ENCODE measurements at places on chromosomes 6 and 20.

DNA sequence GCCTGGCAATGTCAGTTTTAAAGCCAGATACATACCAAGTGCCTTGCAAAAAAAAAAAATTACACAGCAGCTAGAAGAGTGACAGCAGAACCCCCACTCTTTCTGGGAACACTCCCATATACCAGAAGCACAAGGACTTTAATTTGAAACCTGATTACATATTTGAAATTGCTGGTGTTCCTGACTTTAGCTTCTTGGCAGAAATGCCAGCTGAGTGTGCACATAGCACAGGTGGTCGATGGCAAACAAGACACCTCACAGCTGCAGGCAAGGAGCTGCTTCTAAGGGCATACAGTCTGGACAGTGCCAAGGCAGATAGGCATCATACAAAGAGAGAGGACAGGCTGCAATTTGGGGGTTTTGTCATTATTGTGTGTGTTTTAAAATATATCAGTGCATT is 150.7 kb upstream of the SGK1 start:
- no peak for DNase-seq

DNA sequence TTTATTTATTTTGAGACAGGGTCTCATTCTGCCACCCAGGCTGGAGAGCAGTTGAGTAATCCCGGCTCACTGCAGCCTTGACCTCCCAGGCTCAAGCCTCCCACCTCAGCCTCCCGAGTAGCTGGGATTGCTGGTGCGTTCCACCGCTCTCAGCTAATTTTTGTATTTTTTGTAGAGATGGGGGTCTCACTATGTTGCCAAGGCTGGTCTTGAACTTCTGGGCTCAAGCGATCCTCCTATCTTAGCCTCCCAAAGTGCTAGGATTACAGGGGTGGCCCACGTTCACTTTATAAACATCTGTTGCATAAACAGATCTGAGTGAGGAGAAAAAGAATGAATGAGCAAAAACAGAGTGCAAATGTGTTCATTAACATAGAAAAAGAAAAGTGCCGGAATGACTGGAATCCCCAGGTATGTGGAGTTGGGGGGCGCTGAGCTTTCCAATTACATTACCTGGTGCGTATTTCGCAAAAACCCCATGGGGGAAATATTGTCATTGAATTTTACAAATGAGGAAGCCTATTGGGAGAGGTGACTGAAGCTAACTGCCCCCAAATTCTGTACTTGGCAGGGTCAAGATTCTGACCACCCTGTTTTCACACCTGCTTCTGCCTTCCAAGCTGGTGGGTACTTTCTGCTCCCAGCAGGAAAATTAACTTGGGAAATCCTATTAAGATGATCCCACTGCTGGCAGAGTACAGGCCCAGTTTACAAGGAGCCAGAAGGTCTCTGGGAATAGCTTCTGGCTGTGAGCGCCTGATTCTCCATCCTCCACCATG is 207.7 kb upstream of the JARID2 start:
- no peak for DNase-seq

DNA sequence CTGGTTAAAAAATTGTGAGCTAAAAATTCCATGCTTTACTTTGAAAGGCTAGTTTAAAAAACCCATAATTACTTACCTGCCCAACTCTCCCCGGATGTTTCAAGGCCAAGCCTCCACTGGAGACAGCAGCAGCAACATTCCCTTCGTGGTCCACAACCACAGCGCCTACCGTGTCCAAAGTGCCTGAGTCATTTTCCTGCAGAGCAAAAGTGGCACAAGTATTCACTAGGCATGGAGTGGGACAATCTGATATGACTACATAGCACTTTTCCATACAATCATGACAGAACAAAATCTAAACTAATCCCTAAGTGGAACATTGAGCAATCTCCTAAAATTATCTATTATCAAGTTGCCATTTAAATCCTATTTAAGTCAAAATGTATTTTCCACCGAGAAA is 104.8 kb downstream of the TASP1 start:
- DNase-seq: no peak

GRCh38 chr20:62316331-62317166 is 13.8 kb downstream of the ADRM1 start:
- no peak for DNase-seq

DNA sequence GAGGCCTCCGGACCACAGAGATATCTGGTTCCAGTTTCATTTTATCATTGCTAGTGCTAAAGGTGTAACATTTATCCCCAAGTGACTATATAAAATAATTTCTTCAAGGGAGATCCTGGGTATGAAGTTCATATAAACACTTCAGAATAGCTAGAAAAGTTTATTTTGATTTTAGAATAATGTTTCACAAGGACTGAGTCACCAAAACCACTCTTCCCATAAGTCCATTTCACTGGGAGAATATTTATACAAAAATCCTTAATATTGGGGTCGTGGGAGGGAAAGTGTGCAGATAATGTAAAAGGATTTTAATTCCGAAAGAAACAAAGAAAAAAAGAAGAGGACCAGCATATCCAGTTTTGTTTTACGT is 128.1 kb downstream of the ISM1 start:
- DNase-seq: no peak

DNA sequence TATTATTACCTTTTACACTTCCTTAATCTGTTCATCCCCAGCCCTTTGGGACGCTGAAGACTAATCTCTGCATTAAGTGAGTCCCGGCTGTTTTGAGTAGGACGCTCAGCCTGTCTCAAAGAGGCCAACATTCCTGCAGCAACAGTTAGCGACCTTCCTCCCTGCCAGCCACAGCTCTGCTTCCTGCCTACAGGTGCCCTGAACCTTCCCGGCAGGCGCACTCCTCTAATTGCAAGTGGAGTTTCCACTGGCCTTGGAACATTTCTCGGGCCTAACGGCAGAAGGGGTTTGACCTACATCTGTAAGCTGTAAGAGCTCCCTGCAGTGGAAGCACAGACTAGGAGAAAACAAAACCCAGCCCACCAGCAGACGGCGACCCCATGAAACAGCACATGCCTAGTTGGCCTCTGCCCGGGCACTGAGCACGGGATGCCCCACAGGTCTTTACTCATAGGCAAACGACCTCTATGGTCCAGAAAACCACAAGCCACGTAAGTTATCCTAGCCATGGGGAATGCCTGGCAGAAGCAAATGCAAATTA is 137.9 kb downstream of the DTNBP1 start:
- DNase-seq: no peak

GRCh38 chr20:50523552-50524167 is 13.5 kb downstream of the PTPN1 start:
- DNase-seq: no peak

- no peak for DNase-seq
Observed at GRCh38 chr6:128525406-128525805, 5.0 kb upstream of the PTPRK start.

- DNase-seq: peak; percentile 5
Observed at GRCh38 chr20:58712151-58712791, 19.7 kb downstream of the NPEPL1 start.

DNA sequence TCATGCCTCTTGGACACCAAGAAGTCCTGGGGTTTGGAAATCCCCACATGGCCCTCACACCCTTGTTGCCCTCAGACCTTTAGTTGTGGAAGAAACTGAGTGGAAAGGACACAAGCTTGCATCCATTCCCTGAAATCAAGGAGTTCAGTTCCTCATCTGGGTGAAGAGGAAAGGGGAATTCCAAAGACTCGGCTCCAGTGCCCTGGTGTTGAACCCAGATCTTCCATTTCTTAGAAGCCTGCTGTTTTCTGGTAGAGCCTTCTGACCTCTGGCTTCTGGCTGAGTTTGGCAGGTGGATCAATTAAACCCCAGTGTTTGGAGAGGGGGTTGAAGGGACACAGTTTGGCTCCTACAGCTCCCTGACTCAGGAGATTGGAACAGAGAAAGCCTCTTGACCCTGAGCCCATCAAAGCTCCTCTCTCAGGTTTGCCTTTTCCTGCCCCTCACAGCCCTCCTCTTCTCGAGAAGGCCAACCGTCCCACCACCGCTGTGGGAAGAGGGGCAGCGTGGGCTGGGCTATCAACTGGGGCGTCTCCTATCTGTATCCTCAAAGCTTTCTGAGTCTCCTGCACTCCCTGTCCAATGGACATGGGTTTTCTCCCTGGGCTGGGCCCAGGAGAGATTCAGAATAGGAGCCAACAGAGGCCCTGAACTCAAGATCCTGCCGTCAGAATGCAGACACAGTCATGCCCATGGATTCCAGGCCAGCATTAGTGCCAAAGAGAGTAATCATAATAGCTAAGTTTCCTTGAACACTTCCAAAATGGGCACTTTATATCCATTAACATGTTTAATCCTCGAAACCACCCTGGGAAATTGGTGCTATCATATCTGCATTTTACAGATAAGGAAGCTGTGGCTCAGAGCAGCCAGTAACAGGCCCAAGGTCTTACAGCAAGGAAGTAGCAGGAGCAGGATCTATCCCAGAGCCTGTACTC is 146.2 kb downstream of the VEGFA start:
- DNase-seq: no peak

DNA sequence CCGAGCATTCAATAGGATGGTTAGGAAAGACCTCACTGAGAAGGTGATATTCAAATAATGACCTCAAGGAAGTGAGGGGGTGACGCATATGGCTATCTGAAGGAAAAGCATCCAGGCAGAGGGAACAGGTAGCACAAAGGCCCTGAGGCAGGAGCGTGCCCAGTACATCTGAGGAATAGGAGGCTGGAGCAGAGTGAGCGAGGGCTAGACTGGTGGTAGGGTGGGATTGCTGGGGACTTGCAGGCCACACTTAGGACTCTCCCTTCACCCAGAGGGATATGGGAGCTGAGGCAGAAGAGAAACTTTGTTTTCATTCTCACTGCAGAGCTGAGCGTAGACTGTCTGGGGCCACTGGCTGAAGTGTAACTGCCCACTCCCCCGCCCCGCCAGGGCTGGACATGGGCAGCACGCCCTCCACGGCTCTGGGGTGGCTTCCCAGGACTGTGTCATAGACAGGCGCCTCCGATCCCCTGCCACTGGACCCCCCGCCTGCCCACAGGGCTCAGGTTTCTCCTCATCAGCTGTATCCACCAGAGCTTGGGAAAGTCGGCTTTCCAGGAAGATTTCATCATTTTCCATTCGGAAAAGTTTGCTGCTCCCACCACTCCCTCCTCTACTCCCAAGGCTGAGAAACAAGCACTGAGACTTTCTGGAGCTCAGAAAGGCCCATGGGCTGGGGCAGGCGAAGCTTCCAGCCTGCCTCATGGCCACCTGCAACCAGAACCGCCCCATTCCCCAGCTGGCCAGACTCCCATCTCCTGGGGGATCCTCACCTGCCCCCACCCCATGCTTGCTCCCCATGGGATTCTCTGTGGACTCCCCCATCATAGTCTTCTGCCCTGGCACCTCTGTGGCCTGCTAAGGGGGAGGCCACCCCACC is 142.6 kb downstream of the MRPL14 start:
- no peak for DNase-seq

GRCh38 chr20:32980131-32980941 is 23.9 kb downstream of the SUN5 start:
- no peak for DNase-seq

DNA sequence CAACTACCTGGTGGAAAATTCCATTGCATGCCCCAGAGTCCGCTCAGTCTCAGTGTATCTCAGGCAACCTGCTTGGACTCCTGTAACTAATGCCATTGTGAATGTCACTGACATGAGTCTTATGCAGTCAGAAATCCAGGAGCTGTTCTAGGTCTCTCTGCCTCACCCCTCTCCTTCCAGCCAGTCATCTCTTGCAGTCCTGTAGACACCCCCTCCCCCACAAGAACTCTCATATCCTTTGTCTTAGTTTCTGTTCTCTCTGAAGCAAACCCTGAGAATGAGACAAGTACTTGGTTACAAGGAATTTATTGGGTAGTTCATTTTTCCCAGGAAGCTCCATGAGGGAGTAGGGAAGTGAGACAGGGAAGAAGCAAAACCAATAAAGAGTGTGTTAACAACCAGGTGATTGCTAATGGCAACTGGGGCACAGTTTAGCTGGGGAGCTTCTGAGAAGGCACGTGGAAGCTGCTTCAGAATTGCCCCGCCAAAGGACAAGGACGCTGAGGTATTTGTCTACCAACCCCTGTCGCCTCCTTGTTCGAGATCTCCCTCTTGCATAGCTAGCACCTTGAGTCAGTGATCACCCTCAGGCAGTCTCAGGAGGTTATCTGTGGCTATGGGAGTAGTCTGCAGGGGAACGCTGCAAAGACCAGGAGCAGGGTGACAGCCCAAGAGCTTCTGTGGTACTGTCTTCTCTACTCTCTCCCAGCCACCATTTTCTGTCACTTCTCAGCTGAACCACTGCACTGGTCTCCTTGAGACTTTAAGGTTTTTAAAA is 911.4 kb upstream of the FLRT3 start:
- DNase-seq: no peak

- DNase-seq: no peak
Observed at GRCh38 chr6:107711412-107712236, 112.5 kb downstream of the SCML4 start.
